Sciatic nerve (tissue), 2 donors: ENCODE measurements at places on chromosomes 5 and 9. TPM values are rescaled to one million over a fixed set of nuclear protein-coding genes. Genes with fewer than 3 reads are reported as not detected.

DNA sequence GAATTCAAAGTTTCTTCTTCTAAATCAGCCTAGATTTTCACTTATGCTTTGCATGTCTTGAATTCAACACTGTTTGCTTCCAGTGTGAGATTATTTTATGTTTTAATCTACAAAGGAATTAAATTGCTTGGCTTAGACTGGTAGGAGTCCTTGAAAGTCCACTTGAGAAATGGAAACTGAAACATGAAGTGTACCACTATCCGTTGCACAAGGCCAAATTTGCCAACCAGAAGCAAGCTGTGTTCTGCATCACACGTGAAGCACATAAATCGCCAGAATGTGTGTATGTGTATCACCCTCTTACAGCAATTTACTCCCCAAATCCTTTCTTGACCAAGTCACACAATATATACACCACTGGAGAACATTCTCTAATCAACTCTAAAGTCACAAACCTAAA, 10.3 kb downstream of the SEMA6A start:
- DNase-seq = no peak

GRCh38 chr5:179250561-179251225, 94.6 kb downstream of the ADAMTS2 start:
- DNase-seq = peak; percentile 31

GRCh38 chr5:56155992-56156584, 77.0 kb downstream of the ANKRD55 start:
- no peak for DNase-seq

DNA sequence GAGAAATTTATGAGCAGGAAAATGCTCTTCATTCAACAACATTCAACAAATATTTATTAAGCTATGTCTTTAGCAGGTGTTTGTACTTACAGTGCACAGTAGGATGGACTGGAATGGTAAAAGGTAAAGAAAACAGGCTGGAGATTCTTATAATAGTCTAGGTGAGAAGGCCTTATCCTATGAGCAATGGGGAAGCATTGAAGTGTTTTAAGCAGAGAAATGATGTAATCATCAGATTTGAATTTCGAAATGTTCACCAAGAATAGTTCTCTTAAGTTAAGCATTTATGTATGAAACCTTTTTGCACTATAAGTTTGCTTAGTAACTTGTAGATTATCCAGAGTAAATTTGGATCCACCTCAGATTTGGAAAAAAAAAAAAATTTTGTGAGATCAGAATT, 209.3 kb downstream of the NR3C1 start:
- DNase-seq = no peak

DNA sequence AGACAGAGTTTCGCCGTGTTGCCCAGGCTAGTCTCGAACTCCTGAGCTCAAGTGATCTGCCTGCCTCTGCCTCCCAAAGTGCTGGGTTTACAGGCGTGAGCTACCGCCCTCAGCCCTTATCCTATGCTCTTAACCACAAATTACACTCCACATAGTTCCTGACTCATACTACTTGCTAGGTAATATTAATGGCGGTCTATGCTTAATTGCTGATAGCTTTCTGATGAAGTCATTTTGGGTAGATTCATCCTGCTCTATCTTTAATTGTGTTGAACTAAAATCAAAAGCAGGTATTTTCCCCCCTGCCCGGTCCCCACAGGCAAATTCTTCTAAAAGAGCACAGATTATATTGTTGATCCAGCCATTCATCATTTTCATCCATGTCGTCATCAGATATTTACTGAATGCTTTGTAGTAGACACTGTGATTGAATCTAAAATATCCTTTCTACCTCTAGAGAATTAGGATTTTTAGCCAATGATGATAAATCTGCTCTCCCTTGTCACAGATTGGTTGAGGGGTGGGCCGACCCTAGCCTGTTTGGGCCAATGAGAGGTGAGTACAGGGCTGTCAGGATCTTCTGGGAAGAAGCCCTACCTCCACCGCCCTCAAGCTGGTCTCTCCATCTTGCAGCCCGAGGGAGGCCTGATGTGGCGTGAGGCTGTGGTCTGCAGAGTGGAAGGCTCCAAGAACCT, 144.8 kb downstream of the NR3C1 start:
- no peak for DNase-seq

Gene MBLAC2
- total RNA-seq = 8.0 TPM

Gene FRMPD1
- total RNA-seq = 0.67 TPM

- peak; percentile 68 for DNase-seq
Observed at GRCh38 chr5:31470608-31471007, 61.3 kb downstream of the DROSHA start.

DNA sequence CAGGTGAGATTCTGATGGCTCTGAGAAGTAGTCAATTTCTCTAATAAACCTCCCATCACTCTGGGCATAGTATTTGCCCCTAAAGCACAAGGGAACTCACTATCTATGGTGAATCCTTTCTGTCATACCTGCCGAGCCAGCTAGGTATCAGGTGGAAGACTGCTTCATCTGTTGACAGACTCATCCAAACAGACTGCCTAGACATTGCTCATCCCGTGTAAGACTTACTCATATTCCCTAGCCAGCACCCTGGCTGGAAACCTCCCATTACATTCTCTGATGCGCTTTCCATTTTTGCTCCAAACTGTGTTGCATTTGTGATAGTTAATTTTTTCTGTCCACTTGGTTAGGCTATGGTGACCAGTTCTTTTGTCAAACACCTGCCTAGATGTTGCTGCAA, 595.9 kb downstream of the DNAH5 start:
- no peak for DNase-seq

- DNase-seq = no peak
Observed at GRCh38 chr5:66518753-66519152, 77.4 kb upstream of the MAST4 start.

DNA sequence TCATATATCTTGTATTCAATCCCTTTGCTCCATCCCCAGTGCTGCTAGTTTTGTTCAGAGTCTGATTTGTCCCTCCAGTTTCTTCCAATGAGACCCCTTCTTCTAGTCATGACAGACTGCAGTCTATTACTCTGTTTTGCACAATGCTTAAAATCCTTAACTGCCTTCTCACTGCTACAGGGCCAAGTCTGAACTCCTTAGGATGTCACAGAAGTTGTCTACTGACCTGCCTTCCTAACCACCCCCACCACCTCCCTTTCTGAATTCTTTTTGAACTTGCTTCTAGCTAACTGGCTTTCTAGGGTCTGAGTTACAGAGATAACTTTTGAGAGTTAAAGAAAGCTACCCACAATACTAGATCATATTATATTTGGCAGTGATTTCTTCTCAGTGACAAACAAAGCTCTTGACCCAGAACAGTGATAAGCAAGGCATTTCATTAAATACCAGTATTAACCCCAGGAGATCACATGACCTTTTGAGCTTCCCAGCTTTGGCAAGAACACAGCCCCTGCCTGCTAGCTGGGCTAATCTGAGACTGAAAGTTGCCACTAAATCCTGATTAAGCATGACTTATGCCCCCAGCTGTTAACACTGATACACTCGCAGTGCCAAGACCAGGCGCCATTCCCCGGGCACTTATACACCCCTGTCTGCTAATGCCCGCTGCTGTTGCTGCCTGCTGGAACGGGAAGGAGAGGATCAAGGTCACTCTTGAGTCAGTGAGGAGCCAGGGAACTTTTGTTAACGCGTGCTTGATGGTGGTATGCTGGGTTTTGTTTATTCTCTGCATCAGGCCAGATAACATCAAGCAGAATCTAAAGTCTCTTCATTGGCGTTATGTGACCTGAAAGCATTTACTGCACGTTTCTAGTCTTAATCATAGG, 36.4 kb upstream of the ADAMTSL1 start:
- DNase-seq = no peak

- DNase-seq = no peak
Observed at GRCh38 chr5:54285686-54286085, 24.7 kb downstream of the ARL15 start.

- no peak for DNase-seq
Observed at GRCh38 chr9:130868230-130868629, 28.4 kb downstream of the QRFP start.

- DNase-seq = no peak
Observed at GRCh38 chr5:65034813-65035209, 266.1 kb downstream of the CWC27 start.

GRCh38 chr9:32703635-32704034, 68.2 kb upstream of the TAF1L start:
- DNase-seq = no peak

- DNase-seq = no peak
Observed at GRCh38 chr9:98839724-98840123, 32.3 kb downstream of the GALNT12 start.
